ENCODE measurements at places on chromosomes 2 and 18.

GRCh38 chr18:3693410-3693809 lies 243.4 kb downstream of the TGIF1 start:
- DNase-seq = no peak

DNA sequence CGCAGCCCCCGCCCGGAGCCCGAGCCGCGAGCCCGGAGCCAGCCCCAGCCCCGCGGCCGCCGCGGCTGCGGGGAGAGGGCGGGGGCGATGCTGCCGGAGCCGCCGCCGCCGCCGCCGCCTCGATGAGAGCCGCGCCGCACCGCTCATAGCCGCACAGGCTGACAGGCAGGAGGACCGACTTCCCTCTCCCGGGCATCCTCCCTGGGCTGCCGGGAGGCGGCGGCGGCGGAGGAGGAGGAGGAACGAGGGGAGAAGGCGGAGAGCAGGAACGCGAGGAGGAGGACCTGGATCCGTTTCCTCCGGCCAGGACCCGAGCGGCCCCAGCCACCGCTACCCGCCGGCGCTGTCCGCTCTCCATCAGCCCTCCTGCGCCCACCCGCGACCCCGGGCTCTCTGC lies 370 bp downstream of the KLHL29 start:
- peak; percentile 57 for DNase-seq

DNA sequence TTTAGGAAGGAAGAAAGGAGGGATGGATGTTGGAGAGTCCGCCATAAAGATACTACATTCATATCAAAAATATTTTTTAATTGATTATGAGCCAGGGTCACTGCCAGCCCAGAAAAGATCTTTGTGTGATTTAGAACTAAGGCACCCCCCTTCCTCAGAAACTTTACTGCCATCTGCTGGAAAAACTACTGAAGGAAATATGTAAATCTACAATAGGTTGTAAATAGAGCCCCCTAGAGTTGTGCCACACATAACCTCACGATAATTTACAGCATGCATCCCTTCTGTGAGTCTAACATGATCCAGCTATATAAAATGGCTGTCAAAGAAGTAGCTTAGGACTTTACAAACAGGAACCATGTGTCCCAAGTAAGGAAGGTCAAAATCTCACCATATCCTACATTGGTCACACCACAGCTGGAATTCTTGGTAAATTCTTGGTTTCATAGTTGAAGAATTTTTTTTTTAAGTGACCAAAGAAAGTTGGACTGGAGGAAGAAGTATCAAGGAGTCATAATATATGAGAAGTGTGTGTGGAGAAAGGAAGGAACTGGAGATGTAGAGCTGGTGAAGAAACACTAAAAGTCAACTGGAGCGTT lies 152.5 kb downstream of the CYP26B1 start:
- DNase-seq = no peak

GRCh38 chr2:165634855-165635254 lies 159.2 kb downstream of the GALNT3 start:
- DNase-seq = no peak

DNA sequence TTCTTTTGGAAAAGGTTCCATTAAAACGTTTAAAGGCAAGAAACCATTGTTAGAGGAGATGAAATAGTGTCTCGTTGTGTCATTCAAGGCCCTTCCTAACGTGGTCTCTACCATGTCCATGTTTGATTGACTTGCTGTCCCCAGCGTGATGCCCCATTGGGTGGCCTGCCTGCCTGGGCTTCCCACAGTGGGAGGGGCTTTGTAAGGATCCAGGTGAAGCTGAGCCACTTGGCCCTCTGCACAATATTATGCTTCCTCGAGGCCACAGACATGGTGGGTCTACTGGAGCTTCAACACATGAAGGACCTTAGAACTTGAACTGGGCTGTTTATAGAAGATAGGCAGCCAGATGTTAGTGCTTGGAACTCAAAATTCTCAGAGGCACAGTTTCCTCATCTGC lies 235.3 kb downstream of the FHOD3 start:
- DNase-seq = no peak

DNA sequence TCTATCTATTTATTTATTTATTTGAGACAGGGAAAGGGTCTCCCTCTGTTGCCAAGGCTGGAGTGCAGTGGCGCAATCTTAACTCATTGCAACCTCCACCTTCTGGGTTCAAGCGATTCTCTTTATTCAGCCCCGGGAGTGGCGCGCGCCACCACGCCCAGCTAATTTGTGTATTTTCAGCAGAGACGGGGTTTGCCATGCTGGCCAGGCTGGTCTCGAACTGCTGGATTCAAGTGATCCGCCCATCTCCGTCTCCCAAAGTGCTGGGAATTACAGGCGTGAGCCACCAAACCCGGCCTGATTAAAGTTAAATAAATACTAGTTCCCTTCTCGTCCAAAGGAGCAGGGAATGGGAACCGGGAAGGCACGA lies 4.2 kb upstream of the CTDSP1 start:
- DNase-seq = no peak

GRCh38 chr2:74507926-74508520 lies 528 bp upstream of the PCGF1 start:
- no peak for DNase-seq

GRCh38 chr18:49041435-49042245 lies 90.9 kb upstream of the SMAD7 start:
- peak; percentile 71 for DNase-seq

DNA sequence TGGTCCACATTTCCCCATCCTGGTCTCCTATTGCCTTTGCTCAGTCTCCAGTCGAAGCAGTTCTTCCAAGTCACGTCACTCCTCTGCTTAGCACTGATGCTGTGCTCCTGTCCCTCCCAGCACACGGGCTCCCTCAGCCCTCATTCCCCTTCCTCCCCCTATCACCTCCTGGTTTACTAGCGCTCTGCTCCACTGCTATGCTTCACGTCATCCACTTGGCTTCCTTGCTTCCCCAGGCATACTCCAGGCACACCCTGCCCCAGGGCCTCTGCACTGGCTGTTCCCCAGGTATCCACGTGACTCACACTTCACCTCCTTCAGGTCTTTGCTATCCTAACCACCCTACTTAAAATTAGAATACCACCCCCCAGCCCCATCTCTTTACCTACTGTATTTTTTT lies 269.3 kb downstream of the GLI2 start:
- no peak for DNase-seq

- no peak for DNase-seq
Measured at GRCh38 chr2:80942766-80943165, 638.2 kb upstream of the LRRTM1 start.

GRCh38 chr2:151862700-151863099 lies 34.5 kb upstream of the ARL5A start:
- DNase-seq = no peak

DNA sequence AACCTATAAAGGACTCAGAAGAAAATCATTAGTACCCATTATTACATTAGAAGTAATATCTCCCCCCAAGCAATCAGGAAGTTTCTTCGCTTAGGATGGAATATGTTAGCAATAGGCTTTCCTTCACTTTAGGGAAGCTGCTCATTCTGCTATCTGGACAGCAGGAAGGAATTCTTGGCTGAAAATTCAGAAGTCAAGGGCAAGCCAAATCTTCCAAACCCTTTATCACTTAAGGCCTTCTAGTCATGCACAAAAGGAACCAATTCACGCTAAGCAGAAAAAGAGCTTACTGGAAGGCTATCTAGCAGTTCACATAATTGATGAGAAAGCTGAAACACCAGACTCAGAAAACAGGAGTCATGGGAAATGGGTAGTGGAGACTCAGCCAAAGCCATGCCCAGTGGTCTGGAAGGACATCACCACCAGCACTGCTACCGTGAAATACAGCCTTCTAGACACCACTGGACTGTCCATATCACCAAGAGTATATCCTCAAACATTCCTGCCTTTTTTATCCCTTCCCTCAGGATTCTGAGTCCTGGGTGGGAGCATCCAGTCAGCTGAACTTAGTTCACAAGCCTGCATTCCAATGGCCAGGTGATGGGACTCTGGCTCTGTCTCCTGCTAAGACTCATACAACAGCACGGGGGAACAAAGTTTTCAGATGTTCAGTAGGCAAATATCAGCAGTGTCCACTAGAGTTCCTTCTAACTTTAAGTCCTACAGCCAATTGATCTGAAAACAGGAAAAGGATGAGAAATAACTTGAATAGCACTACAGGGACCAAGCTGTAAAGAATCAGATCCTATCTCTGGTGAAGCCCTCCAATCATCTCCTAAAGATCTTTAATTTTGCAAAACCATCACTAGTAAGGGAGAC lies 14.8 kb upstream of the ADAM17 start:
- no peak for DNase-seq

DNA sequence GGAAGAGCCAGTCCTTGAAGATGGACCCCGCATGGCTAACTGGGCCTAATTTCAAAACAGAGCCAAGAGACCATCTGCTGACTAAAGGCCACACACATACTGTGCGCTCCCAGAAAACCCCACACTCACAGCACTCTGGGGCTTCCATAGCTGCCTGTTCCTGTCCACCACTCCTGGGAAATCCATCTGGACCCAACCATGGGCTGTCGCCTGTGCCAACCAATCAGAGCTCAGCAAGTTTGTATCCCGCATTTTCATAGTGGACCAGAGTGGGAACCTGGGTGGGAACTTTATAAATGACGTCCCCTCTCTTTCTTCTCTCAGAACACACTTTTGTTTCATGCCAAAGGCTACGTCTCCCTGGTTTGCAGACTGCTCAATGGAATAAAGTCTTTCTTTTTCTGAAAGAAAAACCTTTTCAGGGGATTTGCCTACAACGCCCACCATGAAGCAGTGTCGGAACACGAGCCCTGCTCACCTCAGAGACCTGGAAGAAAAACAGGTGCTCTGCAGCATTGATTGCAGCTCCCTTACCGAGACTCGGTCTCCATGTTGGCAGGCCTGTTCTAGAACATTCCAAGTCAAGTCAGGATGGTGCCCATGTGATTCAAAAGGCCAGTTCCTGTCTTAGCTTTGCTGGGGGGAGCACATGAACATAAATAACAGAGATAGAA lies 137.2 kb upstream of the GPC1 start:
- DNase-seq = no peak

GRCh38 chr18:10275486-10275885 lies 178.9 kb upstream of the APCDD1 start:
- no peak for DNase-seq

GRCh38 chr2:3100386-3100785 lies 277.2 kb downstream of the EIPR1 start:
- DNase-seq = no peak

GRCh38 chr18:69220529-69220928 lies 180.2 kb upstream of the DOK6 start:
- no peak for DNase-seq

- DNase-seq = no peak
Measured at GRCh38 chr2:96431319-96431718, 73.8 kb downstream of the NEURL3 start.

DNA sequence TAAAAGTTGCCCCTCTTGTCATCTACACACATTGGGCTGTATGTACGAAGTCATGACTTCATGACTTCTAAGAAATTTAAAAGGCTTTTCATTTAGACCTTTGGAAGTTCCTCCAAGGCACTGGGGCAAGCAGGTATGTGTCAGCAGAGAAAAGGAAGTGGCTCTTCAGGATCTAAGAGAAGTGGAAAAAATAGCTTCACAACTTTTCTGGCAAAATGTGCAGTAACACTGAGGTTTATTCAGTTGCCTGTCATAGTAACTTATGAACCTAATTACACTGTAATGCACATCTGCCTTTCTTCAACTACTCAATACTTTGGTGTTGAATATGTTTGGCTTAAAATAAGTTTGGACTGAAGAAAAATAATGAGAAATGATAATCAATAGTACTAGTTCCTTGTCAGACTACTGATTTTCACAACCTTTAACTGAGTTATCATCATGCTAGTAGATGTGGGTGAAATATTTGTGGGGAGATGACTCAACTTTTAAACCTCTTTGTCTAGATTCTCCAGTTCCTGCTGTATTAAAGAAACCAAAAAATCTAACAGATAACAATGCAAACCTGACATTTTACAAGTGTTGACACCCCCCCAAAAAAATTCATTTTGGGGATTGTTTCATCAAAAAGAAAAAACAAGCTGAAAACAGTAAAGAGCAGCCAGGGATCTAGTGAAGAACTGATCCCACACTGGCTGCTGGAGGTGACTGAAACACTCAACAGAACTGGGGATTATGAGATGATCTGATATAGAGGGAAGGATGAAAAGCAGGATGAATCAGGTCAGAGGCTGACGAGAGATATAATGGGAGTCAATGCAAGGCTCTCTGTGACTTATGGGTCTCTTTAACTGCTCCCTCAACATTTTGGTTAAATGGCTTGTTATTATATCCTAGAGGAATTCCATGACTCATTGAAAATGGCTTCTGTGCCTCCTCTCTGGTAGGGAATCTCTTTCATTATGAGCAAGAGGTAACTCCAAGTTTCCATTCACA lies 84.6 kb downstream of the COLEC12 start:
- DNase-seq = no peak

DNA sequence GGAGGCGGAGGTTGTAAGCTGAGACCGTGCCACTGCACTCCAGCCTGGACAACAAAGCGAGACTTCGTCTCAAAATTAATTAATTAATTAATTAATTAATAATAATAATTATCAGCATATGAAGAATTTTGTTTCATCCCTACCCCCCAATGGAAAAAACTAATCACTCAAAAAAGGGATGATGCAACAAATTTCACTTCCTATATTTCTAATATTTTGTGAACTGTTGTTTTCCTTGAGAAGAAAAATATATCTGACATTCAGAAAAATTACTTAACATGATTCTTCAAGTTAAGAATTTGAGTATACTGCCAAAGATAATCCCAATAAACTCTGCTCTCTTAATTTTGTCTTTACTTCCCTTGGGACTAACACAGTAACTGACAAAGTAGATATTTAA lies 28.1 kb downstream of the EXOC6B start:
- DNase-seq = no peak

DNA sequence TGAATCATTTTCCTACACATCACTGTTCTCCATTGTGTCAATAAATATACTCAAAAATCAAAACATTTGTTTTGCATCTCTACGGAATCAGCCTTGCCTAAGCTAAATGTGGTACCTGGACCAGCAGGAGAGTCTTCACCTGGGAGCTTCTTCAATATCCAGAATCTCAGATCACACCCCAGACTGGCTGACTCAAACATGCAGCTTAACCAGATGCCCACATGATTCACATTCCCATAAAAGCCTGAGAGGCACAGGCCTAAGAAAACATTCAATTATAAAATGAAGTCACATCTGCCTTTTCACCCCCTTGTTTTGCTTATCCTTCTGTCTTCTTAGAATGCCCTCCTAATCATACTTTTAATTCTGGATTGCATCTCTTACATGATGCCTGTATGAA lies 1045.5 kb upstream of the NXPH2 start:
- no peak for DNase-seq

DNA sequence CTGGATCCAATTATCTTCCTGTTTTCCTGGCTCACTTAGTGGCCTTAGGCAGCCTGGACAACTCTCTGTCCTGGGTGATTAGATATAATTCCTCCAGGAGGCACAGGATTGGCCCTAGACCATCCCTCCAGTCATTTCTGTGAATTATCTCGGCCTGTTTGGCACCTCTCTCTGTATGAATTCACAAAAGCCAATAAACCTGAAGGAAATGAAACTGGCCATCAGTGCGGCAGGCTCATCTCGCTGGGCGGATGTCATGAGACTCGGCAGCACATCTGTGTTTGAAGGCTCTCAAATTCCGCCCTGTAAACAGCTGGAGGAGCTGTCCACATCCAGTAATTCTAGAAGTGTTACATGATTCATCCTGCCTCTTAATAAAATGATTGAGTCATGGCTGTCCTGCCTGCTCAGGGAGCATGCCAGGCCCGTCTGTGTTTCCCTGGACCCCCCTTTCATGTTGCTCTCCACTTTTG lies 38.6 kb downstream of the ACOXL start:
- no peak for DNase-seq
